Skeletal muscle cell (primary cell): ENCODE measurements at places on chromosomes 7 and 10.
A peak's percentile ranks its signal among the peaks of the same experiment; 100 is the strongest.

GRCh38 chr7:157136372-157136771 is 2.4 kb upstream of the UBE3C start:
- DNase-seq: peak; percentile 80

- no peak for DNase-seq
Observed at GRCh38 chr7:2782565-2782964, 61.5 kb downstream of the GNA12 start.

GRCh38 chr10:28945959-28946358 is 268.6 kb downstream of the BAMBI start:
- no peak for DNase-seq

GRCh38 chr7:24318326-24318725 is 34.3 kb downstream of the NPY start:
- DNase-seq: no peak

DNA sequence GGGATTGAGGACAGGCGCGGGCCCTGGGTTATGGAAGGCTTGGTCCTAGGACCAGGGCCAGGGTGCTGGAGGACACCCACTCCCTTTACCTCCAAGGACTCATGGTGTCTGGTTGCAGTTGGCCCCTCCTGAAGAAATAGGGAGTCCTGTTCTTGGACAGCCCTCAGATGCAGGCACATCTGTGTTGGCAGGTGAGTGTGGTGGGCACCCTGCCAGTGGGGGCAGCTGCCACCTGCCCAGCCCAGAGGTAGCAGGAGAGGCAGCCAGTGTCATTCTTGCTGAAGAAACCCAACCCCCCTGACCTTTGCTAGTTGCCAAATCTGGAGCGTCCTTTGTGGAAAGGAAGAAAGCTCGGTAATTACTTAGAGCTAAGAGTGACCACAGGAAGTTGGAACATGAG is 8.3 kb downstream of the GALNT17 start:
- DNase-seq: no peak

- DNase-seq: no peak
Observed at GRCh38 chr10:5532618-5533097, 7.9 kb downstream of the CALML3 start.

DNA sequence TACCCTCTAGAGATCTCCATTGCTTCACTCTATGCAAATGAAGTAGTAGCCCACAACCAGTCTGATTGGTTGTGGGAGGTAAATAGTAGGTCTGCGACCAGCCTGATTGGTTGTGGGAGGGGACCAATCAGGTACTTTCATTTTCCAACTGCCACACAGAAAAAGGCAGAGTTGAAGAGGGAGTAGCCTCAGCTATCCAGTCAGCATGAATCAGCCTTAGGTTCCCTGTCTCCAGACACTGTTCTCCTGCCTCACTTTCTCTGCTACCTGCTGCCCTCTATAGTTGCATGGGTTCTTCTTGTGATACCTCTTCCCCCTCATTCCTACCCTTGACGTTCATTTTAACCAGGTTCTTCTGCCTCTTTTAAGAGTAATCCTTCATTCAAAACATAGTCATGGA is 114.5 kb upstream of the LYZL1 start:
- DNase-seq: no peak

GRCh38 chr7:2621061-2621828 is 10.5 kb upstream of the TTYH3 start:
- no peak for DNase-seq

DNA sequence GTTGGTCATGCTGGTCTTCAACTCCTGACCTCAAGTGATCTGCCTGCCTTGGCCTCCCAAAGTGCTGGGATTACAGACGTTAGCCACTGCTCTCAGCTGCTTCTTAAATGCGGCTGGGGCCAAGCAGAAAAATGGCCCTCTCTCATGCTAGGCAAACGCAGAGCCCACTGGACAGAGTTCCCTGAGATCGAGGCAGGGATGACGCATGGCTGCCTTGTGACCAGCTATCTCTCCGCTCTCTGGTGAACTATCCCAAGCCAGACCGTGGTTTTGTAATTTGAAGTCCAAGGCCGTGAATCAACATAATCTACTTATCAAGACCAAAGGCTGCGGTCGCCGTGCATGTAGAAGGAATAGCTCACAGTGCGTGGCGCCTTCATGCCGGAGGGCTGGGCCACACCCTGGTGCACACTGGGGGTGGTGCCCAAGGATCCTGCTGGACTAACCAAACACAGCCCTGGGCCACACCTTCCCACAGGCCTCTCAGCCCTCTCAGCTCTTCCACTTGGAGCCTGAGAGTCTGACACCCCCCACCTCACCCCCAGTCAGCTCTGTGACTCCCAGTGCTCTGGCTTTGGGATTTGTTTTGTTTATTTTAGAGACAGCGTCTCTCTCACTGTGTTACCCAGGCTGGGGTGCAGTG is 88.1 kb upstream of the CUX1 start:
- peak; percentile 34 for DNase-seq

DNA sequence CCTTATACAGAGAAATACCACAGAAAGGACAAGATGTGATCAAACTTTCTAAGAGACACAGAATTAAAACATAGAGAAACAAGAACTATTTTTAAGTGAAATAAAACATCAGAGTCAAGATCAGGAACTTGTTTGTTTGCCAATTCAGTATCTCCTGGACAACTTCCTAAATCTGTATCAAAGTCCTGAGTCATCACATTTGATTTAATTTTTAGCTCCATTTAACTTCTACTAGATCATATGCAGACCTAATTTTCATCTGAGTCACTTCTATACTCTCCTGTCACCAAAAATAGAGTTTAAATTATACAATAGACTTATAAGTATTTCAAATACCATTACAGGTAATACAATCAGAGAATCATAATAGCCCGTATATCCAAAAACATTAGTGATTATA is 268.1 kb downstream of the PRKG1 start:
- no peak for DNase-seq

DNA sequence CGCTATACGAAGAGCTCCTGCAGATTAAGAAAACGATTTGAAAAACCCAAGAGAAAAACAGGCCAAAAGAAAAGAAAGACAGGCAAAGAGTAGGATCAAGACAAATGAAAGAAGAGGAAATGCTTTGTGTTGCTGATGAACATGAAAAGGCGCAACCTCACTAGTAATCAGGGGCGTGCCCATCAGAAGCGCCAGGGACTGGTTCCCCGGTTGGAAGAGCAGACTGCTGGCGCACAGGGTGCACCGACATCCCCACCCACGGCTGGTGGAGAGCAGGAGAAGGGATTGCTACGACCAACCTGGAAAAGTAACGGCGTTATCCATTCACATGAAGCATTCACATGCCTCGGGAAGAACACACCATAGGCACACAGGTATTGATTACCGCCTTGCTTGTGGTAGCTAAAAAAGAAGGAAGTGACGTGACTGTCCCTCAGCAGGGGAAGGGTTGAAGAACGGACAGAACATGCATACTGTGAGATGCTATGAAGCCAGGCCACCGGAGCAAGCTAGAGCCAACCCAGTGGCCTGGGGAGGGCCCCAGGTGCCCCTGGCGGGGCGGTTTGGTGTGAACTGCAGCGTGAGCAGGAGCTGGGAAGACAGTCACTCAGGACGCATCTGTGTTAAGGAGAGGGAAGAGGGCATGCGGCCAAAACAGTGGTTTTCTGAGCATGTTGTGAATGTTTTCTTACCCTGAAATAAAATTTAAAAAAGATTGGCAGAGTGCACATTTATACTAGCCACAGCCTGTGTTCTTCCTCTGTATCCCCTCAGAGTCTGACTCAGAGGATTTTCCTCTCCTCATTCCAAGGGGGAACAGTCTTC is 18.3 kb downstream of the AGAP3 start:
- no peak for DNase-seq

- peak; percentile 5 for DNase-seq
Observed at GRCh38 chr10:125368146-125368545, 207.8 kb upstream of the CTBP2 start.

GRCh38 chr7:134500406-134500805 is 27.0 kb upstream of the AKR1B10 start:
- DNase-seq: no peak

DNA sequence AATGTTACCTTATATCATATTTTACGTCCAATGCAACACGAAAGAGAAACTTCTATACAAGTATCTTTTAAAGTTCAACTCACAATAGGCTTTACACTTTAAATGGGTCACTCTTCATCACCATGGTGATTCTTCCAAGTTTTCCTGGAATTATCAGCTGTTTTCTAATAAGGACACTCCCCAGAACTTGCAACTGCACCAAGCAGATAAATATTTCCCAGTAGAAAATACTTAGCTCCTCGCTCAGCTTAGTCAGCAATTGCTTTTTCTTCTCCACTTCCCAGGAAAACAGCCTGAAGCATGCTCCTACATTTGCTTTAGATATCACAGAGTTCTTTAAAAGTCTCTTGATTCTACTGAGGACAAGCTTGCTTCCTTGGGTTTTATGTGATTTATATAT is 25.7 kb upstream of the ADD3 start:
- no peak for DNase-seq

DNA sequence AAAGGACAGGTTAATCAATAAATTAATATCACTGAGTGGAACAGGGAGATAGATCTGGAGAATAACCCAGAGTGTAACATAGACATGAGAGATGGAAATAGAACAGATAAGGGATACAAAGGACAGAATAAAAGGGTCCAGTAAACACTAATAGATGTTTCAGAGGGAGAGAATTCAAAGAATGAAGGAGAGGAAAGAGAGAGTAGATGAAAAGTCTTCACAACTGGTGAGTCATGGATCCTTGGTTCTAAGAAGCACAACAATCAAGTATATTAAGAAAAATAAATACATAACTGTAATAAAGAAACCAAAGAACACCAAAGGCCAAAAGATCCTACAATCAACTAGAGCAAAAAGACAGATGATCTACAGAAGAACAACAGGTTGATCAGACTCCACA is 66.3 kb downstream of the BEND7 start:
- DNase-seq: no peak

GRCh38 chr7:147658392-147658967 is 932.1 kb upstream of the C7orf33 start:
- no peak for DNase-seq

DNA sequence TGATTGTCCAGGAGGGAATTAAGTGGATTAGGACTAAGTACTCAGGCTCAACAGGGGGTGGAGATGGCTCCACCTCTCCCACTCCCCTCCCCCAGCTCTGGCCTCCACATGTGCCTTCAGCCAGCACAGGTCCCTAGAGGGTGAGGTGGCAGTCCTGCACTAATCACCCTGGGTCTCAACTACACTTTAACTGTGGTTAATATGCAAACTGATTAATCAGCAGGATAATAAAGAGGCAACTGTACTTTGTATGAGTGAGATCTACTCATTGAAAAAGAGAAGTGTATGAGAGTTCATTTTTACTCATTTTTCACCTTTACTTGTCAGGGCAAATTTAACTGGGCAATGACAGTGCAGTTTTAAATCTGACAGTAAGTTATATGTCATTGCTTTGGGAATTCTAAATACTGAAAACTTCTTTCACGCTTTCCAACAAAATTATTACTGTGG is 223.8 kb upstream of the CCDC6 start:
- DNase-seq: no peak

- no peak for DNase-seq
Observed at GRCh38 chr10:131110241-131110783, 201.2 kb downstream of the TCERG1L start.

- DNase-seq: no peak
Observed at GRCh38 chr7:144884896-144885295, 49.0 kb upstream of the TPK1 start.

- peak; percentile 17 for DNase-seq
Observed at GRCh38 chr10:93816123-93816747, 58.5 kb downstream of the LGI1 start.

- DNase-seq: no peak
Observed at GRCh38 chr7:96679886-96680285, 29.8 kb downstream of the SEM1 start.

GRCh38 chr10:78475437-78475836 is 441.8 kb downstream of the RPS24 start:
- DNase-seq: no peak

GRCh38 chr10:88881922-88882645 is 2.0 kb downstream of the STAMBPL1 start:
- DNase-seq: no peak

DNA sequence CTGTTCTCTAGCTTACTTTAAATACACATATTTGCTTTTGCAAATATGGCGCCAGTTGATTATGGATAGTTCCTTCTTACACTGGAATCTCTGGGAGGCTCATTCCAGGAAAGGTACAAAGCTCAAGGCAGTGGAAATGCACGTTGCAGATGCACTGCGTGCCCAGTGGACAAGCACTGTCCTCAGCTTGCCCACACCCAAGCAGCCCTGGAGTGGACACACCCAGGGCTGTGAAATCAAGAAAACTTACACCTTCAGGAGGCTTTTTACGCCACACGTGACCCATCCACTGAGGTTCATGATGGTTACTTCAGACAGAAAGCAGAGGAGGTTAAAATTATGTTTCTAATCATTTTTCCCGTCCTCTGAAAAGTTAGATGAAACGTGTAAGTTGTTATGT is 248.5 kb downstream of the VTI1A start:
- no peak for DNase-seq

DNA sequence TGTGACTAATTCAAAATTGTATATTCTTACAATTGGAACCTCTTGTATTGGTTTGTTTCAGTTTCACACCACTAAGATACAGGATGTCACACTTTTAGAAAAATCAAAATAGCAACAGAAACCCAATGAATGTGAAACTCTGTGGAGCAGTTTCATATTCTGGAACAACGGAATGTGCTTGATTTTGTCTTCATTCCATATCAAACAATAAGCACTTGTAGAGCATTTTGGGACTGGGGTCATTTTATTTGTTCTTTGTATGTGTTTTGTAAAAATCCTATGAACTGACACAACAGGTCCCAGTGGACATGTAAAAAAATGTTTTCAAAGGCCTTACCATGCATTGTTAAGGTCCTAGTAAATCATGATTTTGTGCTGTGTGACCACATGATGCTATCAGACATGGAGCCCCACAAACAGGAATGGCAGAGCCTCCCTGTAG is 123.1 kb downstream of the DKK1 start:
- no peak for DNase-seq

DNA sequence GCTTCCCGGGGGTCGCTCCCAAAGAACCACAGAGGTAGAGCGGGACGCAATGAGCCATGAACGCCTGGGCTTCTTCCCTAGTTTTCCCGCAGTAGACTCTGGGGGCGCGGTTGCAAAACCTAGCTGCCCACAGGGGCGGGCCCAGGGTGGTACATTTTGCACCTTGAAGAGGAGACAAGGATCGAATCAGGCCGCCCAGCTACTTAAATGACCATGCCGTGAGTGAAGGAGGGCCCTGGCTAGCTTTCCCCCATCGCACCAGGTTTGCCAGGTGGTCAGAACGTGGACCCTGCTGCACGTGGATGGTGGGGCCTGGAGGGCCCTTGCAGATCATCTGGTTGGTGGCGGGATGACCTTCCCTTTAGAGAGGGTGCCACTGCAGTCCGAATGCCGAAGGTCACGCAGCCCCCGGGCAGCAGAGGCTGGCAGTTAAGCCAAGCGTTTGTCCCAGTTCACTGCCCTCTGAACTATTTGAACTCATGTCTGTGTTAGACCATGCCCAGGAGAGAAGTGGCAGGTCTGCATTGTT is 604 bp upstream of the SHTN1 start:
- no peak for DNase-seq

GRCh38 chr7:102451371-102452054 is 13.2 kb downstream of the ALKBH4 start:
- no peak for DNase-seq

- no peak for DNase-seq
Observed at GRCh38 chr10:78515038-78515872, 481.6 kb downstream of the RPS24 start.
